Stimulated activated CD8-positive, alpha-beta memory T cell treated with anti-CD3 and anti-CD28 coated beads, Interleukin-12 subunit alpha, Interleukin-12 subunit beta, amount 100 ng/mL, for 4 hours (primary cell): ENCODE measurements at places on chromosomes 13 and 19.

DNA sequence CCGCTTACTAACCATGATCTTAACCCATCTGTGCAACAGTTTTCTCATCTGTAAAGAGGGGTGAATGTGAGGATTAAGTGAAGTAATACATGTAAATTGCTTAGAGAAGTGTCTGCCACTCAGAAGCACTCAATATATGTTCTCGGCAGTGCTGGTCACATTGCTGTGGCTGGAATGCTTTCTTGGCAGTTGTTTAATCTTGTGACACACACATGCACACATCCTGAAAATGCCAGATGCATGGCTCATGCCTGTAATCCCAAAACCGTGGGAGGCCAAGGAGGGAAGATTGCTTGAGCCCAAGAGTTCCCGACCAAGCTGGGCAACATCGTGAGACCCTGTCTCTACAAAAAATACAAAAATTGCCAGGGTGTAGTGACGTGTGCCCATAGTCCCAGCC is 4.9 kb upstream of the DMKN start:
- DNase-seq: no peak

DNA sequence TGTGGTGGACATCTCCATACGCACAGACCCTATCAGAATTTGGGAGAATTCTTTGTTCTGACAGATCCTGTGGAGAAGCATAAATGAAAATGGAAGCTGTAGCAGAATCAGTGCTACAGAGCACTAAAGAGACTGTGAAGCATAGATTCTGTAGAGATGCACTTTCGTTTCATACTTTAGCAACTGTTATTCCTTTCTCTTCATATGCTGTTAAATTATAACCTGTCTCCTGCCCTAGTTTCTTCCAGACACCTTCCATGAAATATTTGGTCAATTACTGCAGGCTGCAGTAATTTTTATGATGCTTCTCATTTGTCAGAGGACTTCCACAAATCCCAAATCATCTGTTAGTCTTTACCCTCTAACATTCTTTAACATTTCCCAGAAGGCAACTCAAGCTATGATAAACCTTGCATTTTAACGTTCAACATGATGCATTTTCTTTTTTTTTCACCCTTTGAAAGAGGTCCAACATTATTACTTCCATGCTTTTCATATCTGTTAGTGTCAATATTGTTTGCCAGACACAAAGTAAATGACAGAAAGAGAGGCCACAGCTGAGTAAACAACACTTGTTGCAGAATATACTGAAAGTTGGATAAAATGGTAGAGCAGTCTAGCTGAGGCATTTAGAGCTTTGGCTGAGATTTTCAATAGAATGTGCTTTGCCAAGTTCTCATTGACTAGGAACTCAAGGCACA is 412.7 kb downstream of the LMO7 start:
- DNase-seq: no peak

DNA sequence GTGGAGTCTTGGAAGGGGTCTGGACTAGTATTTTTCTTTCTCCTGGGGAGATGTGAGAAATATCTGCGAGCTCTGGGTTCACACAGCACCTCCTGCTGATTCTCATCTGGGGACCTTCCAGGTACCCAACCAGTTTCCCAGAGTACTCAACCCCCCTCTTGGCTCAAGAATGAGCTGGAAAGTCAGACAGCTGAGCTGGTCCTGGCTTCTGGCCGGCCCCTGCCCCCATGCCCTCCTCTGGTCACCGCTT is 2.2 kb upstream of the PDE4A start:
- DNase-seq: no peak

DNA sequence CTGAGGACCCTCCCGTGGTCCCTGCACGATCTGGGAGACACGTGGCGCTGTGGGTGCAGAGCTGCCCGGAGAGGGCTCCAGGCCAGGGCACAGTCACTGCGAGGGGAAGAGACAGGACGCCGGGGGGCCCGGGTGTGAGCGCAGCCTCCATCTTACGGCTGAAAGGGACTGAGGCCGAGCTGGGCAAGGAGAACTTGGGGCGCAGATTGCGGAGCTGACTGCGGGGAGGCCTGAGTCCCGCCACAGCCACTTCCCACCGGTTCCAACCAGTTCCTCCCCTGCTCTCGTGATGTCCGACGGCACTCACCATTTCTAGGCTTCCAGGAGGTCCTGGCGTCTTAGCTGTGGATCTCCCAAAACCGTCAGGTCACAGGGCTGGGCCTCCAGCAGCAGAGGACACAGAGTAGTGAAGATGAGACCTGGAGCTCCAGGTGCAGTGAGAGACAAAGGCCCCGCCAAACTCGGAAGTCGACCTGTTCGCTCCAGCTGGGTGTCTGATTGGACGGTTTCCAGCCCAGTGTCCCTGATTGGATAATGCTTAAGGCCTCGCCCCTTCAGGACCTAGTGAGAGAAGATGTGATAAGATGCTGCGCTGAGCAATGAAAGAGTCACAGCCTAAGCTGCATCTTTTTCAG is 4.8 kb upstream of the ZNF253 start:
- no peak for DNase-seq

DNA sequence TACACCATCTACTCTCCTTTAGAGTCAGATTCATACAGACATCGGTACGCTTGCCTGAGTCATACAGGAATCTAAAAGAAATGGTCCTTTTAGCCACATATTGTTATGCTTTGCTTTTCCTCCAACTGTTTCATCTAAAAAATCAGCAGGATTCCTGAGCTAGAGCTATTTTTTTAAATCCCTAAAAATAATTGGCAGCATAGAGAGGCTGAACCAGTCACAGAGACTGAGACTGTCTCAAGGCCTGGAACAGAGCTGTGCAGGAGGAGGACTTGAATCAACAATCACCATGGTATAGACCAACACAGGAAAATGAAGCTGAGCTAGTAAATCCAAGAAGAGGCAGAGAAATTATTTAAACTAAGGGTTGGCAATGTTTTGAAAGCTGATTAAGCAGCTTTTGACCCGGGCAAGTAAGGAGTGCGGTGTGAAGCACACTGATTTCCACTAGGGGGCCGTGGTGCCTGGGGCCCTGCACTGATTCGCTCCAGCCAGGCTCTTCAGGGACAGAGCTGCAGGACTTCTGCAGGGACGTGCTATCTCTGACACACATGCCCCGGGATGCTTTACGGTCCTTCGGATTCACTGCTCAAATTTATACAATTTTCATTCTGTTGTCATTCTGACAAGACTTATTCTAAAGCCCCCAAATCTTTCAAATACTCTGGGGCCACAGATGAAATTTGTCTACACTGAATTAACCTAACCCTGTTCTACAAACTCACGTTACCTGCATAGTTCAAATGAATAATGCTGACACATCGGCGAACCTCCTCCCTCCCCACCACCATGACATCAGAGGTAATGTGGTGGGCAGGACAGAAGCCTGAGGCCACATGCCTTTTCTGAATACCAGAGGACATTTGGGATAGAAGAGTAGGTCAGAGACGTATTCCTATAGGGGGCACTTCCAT is 87.6 kb upstream of the SLC15A1 start:
- DNase-seq: no peak

- no peak for DNase-seq
Measured at GRCh38 chr13:41775251-41775650, 185.7 kb downstream of the VWA8 start.

DNA sequence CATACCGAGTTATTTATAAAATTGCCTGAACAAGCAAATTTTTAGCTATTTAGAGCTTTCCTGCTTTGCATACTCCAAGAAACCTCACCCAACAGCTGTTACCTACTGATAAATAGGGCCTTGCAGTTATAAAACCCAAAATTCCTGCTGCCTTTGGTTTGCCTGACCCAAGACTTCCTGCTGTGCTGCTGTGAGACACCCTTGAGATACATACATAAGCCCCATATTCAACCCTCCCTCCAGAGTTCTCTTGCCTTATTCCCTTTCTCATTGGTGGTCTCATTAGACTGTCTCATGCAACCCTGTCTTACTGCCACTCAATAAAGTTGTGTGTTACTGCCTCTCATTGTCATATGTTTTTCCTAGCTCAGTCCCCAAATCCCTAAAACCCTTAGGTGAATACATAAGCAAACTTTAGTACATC is 677.6 kb downstream of the UQCRFS1 start:
- DNase-seq: no peak

GRCh38 chr19:52237197-52237596 is 32.2 kb upstream of the ZNF766 start:
- no peak for DNase-seq

- DNase-seq: no peak
Measured at GRCh38 chr13:28569886-28570285, 75.0 kb upstream of the FLT1 start.

- peak; percentile 53 for DNase-seq
Measured at GRCh38 chr19:3125900-3126524, 9.8 kb upstream of the GNA15 start.
